ENCODE measurements at places on chromosomes 11 and 22. TPM values are rescaled to one million over a fixed set of nuclear protein-coding genes. Genes with fewer than 3 reads are reported as not detected.

DNA sequence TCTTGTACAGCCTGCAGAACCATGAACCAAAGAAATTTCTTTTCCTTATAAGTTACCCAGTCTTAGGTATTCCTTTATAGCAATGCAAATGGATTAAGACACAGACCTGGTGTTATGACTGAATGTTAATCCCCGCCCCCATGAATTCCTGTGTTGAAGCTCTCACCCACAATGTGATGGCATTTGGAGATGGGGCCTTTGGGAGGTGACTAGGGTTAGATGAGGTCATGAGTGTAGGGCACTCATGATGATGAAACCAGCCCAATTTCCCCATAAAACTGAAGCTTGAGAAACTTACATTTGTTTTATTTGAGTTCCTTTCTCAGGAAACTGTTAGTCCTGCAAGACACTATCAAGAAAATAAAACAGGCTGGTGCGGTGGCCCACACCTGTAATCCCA is 115.8 kb upstream of the THY1 start:
- DNase-seq, result no peak

DNA sequence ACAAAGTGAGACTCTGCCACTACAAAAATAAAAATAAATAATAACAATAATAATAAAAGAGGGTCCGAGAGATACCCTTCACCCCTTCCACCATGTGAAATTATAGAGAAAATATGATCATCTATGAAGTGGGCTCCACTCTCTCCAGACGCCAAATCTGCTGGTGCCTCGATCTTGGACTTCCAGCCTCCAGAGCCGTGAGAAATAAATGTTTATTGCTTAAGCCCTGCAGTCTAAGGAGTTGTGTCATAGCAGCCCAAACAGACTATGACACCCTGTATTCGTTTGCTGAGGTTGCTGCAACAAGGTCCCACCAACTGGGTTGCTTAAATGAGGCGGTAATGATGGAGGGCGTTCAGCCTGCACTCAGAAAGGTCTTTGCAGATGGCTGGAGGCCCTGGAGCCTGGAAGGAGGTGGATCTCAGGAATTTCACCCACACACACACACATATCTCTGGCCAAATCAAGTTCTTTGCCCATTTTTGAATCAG is 7.6 kb upstream of the SEPTIN5 start:
- no peak for DNase-seq

The CD3D gene
- not detected for total RNA-seq

The KRTAP5-2 gene
- total RNA-seq, result not detected

DNA sequence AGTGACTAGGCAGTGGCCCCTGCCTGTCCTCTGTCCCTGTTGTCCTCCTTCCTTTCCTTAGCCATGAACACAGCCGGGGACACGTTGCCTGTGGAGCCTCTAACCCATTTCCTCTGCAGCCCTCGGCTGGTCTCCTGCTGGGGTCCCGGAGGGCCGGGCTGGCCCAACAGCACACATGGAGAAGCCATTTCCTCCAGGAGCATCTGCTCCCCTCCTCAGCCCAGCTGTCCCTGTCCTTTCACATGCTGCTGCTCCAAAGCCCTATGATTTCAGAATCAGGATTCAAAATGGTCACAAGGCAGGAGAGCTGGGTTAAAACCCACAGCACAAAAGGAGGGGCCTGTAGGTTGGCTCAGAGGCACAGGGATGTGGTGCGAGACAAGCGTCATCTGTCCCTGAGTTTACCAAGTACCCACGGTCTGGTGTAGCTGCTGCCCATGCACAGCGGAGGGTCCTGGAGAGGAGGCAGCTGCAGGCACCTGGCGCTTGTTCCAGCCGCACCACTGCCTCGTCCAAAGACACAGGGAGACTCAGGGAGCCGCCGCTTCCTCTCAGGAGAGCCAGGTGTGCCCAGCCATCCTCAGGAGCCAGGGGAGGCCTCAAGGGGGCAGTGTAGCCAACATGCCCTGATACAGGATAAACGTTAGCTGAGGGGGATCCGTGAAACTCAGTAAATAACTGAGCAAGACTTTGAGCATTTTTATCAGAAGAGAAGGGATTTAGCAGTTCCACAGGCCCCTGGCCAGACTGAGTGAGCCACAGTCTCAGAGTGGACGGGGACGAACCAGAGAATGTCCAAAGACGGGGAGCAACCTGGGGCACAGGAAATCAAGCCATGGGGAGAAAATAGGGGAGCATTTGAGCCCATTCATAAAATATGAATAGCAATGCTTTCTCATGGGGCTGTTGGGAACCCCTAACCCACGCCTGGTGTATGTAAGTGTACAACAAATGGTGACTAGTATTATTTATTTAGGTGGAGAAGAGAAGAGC is 3.9 kb upstream of the VSIG10L2 start:
- peak; percentile 70 for DNase-seq

The SLC6A5 gene
- total RNA-seq, result not detected

The RASD2 gene
- 0.55 TPM for total RNA-seq

DNA sequence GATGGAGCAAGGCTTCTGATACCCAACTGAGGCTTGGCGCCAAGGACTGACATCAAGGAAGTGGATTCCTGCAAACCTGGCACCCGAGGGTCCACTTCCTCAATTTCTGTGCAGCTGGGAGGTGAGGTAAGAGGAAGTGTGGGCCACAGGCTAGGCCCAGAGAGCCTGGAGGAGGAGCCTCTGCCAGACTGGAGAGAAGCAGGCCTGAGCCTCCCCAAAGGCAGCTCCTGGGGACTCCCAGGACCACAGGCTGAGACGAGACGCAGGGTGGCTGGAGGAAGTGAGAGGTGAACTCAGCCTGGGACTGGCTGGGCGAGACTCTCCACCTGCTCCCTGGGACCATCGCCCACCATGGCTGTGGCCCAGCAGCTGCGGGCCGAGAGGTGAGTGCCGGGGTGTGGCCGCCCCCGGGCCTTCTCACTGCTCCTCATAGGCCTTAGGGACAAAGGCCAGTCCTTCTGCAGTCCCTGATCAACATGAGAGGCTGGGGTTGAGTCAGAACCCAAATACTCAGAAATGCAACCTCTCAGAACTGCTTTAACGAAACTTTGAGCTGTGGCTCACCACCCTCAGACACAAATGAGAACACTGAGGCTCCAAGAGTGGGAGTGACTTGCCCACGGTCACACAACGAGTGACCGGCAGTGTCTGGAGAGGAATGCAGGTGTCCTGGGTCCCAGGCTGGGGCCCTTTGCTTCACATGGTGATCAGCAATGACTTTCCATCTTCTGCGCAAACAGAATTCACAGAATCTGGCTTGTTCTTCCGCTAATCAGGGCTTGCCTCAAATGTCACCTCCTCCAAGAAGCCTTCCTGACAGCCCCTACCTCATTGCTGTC is at the start of gene NCF4:
TSS of gene NCF4 (plus strand) at position 186 of the 839 bp plus-strand sequence. CDS start at position 352, 166 bp downstream.
- DNase-seq, result peak; percentile 57

The OR56A1 gene
- total RNA-seq, result not detected

DNA sequence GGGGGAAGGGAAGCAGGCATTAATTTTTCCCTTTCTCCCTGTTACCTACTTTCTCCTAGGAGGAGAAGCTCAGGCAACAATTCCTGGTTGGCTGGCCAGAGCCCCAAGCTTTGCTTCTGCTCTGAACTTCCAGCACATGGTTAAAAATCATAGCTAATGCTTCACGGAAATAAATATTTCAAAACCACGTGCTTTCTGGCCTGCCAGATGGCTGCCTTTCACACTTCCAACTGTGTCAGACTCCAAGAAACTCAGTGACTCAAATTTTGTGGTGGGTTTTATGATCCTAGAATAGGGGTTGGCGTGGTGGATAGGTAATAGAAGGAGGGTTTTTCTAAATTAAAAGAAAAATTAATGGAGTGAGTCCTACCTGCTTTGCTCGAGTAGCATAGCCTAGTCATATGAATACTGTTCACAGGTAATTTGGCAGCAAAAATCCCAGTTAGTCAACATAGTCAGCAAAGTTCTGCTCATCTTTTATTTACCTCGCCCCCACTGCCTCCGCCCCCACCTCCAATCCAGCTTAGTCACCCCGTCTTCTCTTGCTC is 58.6 kb downstream of the SC5D start:
- no peak for DNase-seq

DNA sequence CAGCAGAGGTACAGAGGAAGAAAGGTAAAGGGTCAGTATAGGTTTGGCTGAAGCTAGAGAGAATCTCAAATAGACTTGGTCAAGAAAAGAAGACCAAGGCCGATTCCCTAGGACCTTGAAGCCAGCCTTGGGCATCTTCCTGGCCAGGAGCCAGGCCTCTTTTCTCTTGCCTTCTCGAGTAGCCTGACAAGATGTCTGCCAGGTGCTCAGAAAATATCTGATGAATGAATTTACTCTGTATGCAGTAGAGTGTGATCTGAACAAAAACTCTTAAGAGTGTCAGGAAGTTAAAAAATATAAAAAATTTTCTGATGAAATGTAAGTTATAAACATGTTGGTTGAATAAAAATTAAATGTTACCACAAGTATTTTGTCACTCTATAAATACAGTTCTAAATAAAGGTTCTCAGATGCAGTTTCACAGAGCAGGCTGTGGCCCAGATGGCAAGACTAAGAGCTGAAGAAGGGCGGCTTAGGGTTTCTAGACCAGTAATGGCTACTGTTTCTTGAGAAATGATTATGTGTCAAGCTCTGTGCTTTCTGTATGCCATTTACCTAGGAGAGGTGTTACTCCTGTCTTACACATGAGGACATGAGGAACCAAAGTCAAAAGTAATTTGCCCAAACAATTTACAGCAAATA is 98.1 kb downstream of the ATXN10 start:
- no peak for DNase-seq

DNA sequence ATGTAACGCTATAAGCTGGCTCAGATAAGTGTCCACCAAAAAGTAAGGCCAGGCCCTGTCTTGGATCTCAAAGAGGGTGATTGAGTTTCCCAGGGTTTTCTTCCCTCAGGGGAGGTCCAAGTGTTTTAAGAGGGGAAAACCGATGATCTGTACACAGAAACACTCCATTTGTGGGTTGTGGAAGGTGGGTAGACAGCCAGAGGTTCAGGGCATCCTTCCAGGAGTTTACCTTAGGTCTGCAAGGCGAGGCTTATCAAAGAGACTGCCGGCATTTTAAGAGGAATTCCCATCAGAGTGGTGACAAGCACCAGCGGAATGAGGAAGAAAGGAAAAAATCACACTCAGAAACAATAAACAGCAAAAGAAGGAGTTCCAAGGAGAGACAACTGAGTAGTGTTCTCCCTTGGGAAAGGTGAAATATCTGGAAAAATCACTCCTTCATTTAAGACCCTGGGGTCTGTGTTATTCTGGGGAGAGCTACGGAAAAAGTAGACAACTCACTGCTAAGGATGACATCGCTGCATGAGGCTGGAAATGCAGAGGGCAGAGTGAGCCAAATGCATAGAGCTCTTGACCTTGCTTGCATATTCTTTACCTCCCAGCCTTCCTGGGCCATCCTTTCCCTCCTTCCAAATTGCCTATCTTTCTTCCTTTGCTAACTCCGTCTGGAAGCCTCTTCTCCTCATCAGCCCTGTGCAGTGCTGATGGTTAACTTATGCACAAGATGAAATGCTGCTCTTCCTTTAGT is 22.1 kb upstream of the MMP7 start:
- DNase-seq, result peak; percentile 63

DNA sequence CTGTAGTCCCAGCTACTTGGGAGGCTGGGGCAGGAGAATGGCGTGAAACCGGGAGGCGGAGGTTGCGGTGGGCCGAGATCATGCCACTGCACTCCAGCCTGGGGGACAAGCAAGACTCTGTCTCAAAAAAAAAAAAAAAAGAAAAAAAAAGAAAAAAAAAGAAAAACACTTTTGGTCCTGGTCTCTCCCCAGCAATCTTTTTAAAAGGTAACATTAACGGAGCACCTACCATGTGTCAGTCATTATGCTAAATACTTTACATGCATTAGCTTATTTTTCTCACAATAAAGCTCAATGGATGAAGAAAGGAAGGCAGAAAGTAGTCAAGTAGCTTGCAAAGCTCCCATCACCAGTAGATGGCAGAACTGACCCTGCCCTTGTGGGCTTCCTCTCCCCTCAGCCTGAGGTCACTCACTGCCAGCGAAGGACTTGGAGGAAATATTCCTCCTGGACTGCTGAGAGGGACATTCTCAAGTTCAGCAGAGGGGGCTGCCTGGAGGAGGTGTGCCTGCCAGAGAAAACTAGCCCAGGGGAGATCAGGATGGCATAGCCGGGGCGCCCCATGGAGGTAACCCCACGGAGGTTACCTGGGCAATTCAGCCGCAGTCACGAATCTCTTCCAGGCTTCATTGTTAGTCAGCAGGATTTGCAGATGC is 15.5 kb downstream of the APOL3 start:
- peak; percentile 70 for DNase-seq

DNA sequence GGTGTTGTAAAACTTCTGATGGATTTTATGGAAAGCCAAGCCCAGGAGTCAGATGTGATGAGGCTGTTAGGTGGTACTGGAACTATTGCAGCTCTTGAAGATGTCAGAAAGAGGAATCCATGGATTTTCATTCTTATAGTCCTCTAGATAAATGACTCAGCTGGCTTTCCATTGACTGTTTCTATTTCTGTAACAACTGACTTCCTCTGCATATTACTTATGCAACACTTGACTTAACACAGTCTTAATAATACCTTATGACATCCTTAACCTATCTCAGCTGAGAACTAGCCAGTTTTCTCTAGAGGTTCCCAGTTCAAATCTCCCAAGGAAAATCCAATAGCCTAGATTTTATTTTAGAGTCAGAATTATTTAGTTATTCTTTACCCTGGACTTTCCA is 263.8 kb downstream of the LUZP2 start:
- no peak for DNase-seq

- DNase-seq, result no peak
Measured at GRCh38 chr11:11243590-11244469, 109.2 kb downstream of the CSNK2A3 start.

- DNase-seq, result no peak
Measured at GRCh38 chr22:48663297-48663696, 1164.4 kb downstream of the BRD1 start.

DNA sequence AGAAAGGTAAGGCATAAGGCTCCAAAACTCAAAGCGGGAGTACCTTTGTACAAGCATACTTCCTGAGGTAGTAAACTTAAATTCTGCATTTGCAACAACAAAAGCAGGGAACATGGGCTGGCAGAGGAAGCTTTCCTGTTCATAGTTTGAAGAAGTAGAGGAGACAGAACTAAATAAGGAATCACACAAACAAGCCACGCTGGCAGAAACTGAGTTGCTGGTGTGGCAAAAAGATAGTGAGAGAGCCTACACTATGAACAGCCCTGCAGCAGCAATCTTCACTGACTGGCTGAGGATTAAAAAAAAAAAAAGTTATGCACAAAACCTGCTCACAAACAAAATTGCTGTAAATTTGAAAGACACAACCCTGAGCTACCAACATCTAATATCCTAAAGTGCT is 46.5 kb downstream of the FCHSD2 start:
- DNase-seq, result no peak

- no peak for DNase-seq
Measured at GRCh38 chr11:127803755-127804154, 783.6 kb downstream of the ETS1 start.
